ENCODE measurements at places on chromosomes 12 and 14.

DNA sequence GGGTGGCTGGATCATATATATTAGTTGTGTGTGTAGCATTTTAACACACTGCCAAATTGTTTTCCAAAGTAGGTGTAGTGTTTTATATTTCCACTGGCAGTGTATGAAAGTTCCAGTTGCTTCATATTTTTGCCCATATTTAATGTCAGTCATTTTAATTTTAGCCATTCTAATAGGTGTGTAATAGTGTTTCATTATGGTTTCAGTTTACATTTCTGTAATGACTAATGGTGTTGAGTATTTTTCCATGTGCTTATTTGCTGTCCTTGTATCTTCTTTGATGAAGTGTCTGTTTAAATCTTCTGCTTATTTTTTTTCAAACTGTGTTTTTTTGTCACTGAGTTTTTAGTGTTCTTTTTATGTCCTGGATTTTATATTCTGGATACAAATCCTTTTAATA is 8.7 kb downstream of the TBC1D15 start:
- DNase-seq: no peak

GRCh38 chr14:99479160-99479905 is 1.3 kb downstream of the SETD3 start:
- DNase-seq: no peak

DNA sequence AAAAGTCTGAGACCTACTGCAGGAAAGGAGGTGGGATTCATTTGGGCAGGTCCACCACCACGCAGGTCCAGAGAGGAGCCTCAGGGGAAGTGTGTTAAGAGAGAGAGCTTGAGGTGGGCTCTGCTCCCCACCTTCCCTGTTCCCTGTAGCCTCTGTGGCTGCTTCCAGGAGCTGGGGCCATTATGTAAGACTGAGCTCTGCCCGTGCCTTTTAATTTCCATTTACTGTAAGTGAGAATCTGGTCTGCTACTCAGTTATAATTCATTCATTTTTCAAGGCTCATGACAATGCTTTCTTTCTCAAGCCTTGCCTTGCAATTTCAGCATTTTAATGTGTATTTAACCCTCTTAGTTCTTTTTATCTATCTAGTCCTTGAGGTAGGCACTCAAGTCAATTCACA is 8.3 kb downstream of the SLC4A8 start:
- no peak for DNase-seq

- DNase-seq: no peak
Observed at GRCh38 chr14:103127861-103128598, 4.8 kb downstream of the TNFAIP2 start.

DNA sequence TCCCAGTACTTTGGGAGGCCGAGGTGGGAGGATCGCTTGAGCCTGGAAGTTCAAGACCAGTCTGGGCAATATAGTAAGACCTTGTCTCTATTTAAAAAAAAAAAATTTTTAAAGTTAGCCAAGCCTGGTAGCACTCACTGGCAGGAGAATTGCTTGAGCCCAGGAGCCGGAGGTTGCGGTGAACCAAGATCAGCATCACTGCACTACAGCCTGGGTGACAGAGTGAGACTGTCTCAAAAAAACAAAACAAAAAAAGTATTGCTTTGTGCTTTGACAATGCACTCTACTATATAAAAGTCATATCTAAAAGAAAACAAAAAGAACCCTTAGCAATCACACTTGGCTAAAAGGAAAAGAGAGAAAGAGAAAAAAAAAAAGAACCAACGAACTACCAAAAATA is 26.8 kb downstream of the GNPTAB start:
- no peak for DNase-seq

GRCh38 chr14:53148671-53149070 is 4.5 kb downstream of the DDHD1 start:
- DNase-seq: no peak

- no peak for DNase-seq
Observed at GRCh38 chr12:80946591-80946990, 8.9 kb upstream of the LIN7A start.

- DNase-seq: no peak
Observed at GRCh38 chr12:95385246-95386035, 88.5 kb upstream of the METAP2 start.

GRCh38 chr14:106556665-106557289 is 1030.4 kb downstream of the TMEM121 start:
- DNase-seq: peak; percentile 76

- no peak for DNase-seq
Observed at GRCh38 chr12:110661337-110661972, 27.5 kb downstream of the HVCN1 start.

GRCh38 chr12:110741341-110742095 is 1.2 kb downstream of the PPP1CC start:
- DNase-seq: no peak

- DNase-seq: no peak
Observed at GRCh38 chr14:89775151-89775550, 179.4 kb downstream of the EFCAB11 start.

- DNase-seq: no peak
Observed at GRCh38 chr12:114765960-114766691, 82.2 kb upstream of the TBX3 start.

GRCh38 chr14:31401369-31401932 is 18.9 kb downstream of the HEATR5A start:
- DNase-seq: no peak

DNA sequence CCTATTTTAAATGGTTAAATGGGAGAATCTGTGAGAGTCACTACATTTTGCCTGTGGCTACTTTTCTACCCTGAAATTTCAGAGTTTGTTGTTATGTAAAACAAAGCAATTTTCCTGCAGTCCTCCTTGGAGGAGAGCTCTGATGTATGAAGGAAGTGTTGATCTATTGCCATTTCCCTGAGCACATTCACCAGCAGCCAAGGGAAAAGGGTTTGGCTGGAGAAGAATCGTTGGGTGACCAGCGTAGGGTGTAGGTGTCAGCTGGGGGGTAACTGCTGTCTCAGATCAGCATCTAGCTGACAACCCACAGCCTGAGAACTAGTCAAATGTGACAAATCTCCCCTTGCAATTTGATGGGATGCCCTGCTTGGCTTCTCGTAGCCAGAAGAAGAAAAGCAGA is 230.5 kb downstream of the PDZRN4 start:
- no peak for DNase-seq

Measured in stimulated activated CD4-positive, alpha-beta T cell treated with anti-CD3 and anti-CD28 coated beads, Interleukin-1b, Interleukin-23, amount 100 ng/mL, for 1 hour (primary cell).